ENCODE measurements at places on chromosomes 6 and 20. TPM values are rescaled to one million over a fixed set of nuclear protein-coding genes. Genes with fewer than 3 reads are reported as not detected.

PRSS16 gene
- 0.82 TPM for total RNA-seq

- H3K27me3 ChIP-seq: no peaks in the 10 kb centered on the region
- no peak overlapping the region for H3K4me3 ChIP-seq
- no peaks in the 10 kb centered on the region for H3K36me3 ChIP-seq
Observed at GRCh38 chr20:20732641-20733040, 20.2 kb upstream of the RALGAPA2 start.

RBM24 gene
- total RNA-seq: not detected

MEP1A gene
- total RNA-seq: not detected

- no peak overlapping the region for H3K4me3 ChIP-seq
- H3K27ac ChIP-seq: no peak overlapping the region
- H3K4me1 ChIP-seq: no peaks in the 10 kb centered on the region
- no peak for DNase-seq
- H3K27me3 ChIP-seq: no peaks in the 10 kb centered on the region
Observed at GRCh38 chr6:39821742-39822532, 29.8 kb downstream of the DAAM2 start.

Data from activated CD8-positive, alpha-beta T cell treated with anti-CD3 and anti-CD28 coated beads, Interleukin-2, amount 10 ng/mL, durations not matched to agents 7 days and 5 days (primary cell).